ENCODE measurements at places on chromosomes 3 and 15.

DNA sequence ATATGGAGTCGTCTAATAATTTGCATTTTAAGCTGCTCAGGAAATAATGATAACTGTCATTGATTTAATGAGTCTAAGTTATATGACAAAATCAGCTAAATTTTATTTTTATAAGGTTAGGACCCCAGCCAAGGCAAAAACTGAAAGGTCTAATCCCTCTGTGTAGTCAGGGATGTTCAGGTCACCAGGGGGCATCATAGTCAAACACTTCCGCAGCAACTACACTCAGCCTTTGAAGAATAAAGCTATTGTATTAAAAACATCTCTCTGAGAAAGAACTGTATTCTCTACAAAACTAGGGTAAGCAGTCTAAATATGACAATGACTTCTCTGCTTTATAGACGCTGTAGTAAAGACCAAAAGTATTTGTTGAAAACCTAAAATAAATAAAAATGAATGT is 15.0 kb downstream of the INTS14 start:
- DNase-seq, result peak; percentile 59

- DNase-seq, result no peak
Measured at GRCh38 chr15:68450192-68450591, 18.2 kb upstream of the ITGA11 start.

DNA sequence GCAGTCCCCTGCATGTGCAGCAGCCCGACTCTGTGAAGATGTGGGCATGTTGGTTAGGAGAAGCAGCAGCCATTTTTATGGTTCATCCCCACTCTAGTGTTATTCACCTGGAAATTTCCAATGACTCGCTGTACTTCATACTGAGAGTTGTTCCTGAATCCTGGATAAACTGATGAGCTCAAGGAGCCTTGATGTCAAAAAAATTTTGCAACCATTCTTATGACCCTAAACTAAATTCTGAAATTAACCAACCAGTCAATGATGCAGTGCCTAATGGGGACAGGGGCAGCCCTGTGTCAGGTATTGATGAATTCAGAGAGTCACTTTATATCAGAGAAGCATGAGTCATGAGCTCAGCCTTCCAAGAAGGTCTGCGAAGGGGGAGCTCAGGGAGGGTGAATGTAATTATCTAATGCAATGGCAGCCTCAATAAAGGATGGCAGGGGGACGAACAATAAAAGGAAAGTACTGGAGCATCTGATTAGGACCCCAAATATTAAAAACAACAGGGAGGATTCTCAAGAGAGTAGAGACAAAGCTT is 108.4 kb upstream of the VEPH1 start:
- DNase-seq, result no peak

DNA sequence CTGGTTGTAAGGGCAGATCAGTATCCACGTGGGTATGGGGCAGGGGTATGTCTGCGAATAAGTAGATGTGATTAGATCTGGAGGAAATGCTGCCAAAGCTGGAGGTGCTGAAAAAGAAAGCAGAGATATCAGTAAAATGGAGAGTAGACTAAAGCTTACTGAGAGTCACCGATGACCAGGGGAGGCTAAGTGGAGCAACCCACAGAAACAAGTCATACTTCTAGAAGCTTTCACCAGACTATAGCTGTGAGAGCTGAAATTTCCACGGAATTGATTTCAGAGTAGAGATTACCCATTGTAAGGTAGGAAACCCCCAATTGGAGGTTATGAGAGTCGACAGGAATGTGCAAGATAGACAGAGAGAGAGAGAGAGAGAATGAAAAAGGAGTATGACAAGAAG is 27.5 kb downstream of the ONECUT1 start:
- no peak for DNase-seq
